SHP77 treated with DMSO at 0.1 percent for 48 hours (cell line): ENCODE measurements at places on chromosomes 2 and 18.

GRCh38 chr2:156346731-156347130 is 14.2 kb upstream of the NR4A2 start:
- DNase-seq, result no peak

DNA sequence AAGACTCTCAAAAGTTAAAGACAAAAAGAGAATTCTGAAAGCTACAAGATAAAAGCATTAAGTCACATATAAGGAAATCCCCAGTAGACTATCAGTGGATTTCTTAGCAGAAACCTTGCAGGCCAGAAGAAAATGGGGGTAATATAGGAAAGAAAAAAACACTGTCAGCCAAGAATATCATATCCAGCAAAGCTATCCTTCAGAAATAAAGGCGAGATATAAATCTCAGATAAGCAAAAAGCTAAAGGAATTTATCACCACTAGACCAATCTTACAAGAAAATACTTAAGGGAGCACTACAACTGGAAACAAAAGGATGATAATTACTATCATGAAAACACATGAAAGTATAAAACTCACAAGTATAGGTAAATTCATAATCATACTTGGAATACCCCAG is 63.1 kb downstream of the USP40 start:
- DNase-seq, result no peak

GRCh38 chr2:108266218-108266617 is 22.5 kb upstream of the SULT1C2 start:
- no peak for DNase-seq

DNA sequence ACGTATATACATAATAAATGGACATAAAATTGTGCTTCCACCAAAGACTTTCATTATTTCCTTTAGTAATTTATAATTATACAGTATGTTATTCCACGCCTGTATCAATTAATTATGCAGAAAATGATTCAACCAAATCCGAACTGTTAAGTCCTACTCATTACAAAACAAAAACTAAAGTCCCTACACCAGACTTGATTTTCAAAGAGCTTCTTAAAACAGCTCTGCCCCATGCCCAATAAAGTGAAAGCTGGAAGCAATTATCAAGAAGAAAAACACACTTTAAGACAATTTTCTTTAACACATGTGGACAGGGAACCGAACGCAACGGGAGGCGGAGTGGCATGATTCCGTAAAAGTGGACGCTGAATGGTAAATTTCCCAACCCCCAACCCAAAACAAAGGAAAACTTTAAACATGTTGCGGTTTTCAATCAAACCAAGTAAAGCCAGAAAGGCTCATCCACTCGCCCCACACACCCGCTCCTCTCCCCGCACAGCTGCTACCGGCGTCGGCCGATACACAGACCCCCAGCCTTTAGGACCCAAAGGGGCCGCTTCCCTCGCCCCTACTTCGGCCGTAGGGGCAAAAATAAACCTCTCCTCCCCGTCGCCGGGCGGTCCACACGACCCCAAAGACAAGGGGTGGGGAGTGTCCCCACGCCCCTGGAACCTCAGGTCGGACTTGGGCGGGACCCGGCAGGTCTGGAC is 705 bp downstream of the YES1 start:
- DNase-seq, result no peak

DNA sequence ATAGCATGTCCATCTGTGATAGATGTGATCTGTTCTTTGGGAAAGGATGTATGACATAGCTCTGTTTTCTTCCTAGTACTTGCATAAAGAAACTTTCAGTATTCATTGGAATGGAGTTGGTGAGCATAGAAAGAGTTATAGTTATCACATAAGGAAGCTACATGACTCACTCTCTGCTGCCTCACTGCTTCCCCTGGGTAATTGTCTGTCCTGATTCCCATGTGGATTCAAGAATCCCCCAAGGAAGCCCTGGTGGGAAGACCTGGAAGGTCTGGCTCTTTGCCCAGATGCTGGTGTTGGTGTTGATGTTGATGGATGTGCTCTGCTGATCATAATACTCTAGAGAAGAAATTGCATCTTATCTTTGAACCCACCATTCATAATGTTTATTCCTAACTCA is 60.6 kb downstream of the PTPN4 start:
- DNase-seq, result no peak

DNA sequence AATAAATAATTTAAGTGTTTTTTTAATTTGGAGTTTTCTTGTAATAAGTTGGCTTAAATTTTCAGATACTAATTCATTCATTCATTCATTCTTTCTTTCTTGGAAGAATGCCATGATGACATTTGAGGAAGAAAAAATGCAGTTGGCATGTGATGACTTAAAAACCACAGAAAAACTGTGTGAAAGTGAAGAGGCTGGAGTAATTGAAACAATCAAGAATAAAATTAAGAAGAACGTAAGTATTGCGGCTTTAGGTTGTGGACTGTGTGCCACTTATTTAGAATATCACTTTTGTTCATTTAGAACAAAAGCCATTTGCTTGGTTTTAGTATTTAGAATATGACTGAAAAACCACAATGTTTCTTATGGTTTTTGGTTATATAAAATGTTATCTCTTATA is 51.4 kb downstream of the TTC39C start:
- no peak for DNase-seq

GRCh38 chr2:37377187-37377532 is 32.7 kb downstream of the QPCT start:
- no peak for DNase-seq

DNA sequence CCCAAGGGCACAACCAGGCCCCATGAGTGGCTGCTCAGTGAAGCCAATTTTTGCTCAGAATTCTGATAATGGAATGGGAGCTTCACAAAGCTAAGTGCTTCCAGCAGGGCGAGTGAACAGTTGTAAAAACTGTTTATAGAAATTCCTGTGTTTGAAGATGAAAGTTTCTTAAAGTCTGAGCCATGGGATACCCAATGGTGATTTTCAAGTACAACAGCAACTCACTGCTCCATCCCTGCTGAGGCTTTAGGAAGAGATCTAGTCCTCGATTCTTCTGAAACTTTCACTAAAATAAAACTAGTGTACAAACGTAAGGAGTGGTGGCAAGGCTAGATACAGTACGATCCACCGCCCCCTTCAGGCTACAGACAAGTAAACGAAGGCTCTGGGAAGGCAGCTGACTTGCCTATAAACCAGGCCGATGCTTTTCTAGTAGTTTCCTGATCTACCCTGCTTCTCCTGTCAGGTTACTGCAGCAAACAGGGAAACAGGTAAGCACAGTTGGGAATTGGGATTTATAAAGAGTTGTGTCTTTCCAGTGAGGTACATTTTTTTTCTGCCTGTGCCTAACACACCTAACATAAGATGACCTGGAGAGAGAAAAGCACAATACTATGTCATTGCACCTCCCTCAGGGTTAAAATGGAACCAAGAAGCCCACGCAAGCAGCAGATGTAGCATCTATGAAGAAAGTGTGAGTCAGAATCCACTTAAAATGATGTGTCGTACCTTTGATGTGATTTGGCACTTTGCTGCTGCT is 108.7 kb downstream of the UXS1 start:
- no peak for DNase-seq

GRCh38 chr2:234476766-234477165 is 20.1 kb downstream of the ARL4C start:
- no peak for DNase-seq

- no peak for DNase-seq
These were observed 6.0 kb upstream of the NCK2 start for GRCh38 chr2:105738658-105739241.

DNA sequence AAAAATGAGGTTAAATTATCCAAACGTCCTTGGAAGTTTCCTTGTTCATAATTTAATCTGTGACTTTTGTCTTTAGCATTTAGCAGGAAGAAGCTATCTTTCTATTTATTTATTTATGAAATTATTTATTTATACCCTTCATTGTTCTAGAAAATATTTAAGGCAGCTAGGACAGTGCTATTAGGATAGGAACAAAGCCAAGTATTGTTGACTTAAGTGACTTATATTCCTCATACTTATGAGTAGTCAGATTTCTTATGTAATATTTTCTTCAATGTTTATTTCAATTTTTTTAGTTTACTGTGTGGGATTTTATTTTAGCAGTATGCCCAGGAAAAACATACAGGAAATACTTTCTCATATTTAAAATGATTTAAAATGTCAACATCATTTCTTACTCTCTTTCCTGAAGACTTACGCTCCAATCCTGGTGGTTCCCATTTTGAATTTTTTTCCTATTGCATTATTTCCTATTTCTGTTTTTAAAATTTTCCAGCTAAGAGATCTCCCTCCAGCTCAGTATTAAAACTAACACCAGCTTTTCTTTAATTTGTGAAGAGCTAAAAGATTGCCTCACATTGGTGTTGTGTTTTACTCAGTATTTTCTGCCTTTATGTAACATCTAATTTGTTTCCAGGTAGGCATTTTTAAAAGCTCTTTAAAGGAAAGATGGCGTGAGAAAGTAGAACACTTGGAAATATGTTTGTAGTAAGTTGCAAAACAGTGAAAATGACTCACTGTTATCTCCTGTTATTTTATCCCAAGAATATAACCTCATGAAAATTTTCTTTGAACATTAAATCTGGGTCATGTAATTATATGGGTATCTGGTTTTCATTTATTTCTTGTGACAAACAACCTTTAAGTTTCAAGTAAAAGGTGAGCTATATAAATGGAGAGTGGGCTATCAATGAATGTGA is 32.2 kb downstream of the MAPRE2 start:
- DNase-seq, result no peak

DNA sequence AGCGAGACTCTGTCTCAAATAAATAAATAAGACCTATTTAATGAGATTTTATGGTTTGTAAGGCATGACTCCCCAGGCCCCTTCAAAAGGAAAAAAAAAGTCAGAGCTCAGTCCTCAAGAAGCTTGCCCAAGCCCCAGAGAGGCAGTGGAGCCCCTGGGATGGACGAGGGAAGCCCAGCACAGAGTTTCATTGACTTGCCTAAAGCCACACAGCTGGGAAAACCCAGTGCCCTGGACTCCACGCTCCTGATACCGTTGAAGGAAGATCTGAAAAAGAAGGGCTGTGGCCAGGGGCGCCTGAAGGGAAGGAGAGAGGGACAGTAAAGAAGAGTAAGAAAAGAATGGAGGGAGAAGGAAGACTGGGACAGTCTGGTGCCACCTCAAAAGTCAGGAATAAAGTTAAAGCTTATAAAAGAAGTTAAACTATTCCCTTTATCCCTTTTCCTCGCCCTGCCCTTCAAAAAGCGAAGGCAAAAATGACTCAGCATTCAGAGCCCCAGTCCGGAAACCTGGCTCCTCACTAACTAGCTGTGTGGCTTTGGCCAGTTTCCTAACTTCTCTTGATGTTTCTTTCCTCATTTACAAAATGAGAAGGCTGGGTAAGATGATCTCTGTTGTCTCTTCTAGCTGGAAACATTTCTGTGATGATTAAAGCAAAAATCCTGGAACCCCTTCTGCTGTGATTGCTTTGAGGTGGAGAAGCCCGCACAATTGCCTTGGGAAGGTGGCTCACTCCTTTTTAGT is 46.7 kb downstream of the LYPD1 start:
- DNase-seq, result no peak

GRCh38 chr18:60163622-60164021 is 209.0 kb downstream of the MC4R start:
- DNase-seq, result no peak

GRCh38 chr2:129118296-129118695 is 799.6 kb upstream of the HS6ST1 start:
- no peak for DNase-seq

GRCh38 chr2:96928277-96928781 is 58.1 kb downstream of the FAM178B start:
- no peak for DNase-seq

DNA sequence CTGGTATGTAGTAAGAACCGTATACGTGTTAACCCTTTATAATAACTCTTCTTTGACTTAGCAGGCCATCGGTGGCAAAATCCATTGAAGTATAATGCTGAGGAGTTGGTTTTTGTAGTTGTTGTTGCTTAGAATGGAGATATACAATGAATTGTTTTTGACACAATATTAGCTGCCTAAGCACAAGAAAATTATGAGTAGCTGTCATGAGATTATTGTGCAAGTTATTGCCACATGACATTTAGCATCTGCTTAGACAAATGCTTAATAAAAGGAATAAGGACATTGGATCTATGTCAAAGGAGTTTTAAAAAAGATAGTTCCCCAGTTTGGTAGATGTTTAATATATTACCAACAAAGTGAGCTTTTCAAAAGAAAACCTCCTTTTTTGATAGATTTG is 59.9 kb downstream of the ABCB11 start:
- DNase-seq, result no peak

- no peak for DNase-seq
These were observed 211.6 kb downstream of the BCL2 start for GRCh38 chr18:63107931-63108330.

DNA sequence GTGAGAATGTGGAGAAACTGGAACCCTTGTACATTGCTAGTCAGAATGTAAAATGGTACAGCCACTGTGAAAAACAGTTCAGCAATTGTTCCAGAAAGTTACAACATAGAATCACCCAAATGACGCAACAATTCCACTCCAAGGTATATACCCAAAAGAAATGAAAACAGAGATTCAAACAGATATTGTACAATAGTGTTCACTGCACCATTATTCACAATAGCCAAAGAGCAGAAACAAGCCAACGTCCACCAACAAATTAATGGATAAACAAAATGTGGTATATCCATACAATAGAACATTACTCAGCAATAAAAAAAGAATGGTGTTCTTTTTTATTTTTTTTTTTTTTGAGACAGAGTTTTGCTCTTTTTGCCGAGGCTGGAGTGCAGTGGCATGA is 10.9 kb downstream of the CLASP1 start:
- no peak for DNase-seq

DNA sequence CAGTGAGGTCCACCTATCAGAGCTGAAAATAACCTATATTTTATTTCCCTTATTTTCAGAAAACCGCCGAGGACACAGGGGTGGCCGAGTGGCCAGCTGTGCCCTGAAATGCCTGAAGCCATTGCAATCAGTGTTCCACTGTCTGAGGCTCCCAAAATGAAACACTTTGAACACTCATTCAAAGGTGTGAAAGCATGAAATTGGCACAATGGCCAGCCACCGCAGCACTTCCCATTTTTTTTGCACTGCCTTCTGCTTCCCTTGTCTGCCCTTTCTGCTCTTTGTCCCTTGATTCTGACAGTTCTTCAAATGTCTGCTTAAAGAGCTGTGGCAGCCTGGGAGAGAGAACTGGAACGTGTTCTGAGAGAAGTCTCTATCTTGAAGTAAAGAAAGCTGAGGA is 1127.5 kb upstream of the CELF4 start:
- DNase-seq, result no peak

- DNase-seq, result no peak
These were observed 195.9 kb downstream of the SH3RF3 start for GRCh38 chr2:109324861-109325260.

GRCh38 chr2:212451786-212452231 is 86.8 kb downstream of the ERBB4 start:
- DNase-seq, result no peak

GRCh38 chr2:143420313-143420712 is 291.1 kb downstream of the ARHGAP15 start:
- no peak for DNase-seq

- DNase-seq, result no peak
These were observed 13.9 kb upstream of the DNPEP start for GRCh38 chr2:219401606-219402005.

- no peak for DNase-seq
These were observed 710.0 kb upstream of the ID2 start for GRCh38 chr2:7971841-7972240.

GRCh38 chr18:68713796-68714195 is 1.1 kb downstream of the TMX3 start:
- DNase-seq, result no peak

- no peak for DNase-seq
These were observed 96.4 kb downstream of the ITGB1BP1 start for GRCh38 chr2:9326975-9327374.

- no peak for DNase-seq
These were observed 722 bp downstream of the MAP4K4 start for GRCh38 chr2:101698014-101698843.
